PC-9 (cell line): ENCODE measurements at places on chromosomes 12 and 14.

DNA sequence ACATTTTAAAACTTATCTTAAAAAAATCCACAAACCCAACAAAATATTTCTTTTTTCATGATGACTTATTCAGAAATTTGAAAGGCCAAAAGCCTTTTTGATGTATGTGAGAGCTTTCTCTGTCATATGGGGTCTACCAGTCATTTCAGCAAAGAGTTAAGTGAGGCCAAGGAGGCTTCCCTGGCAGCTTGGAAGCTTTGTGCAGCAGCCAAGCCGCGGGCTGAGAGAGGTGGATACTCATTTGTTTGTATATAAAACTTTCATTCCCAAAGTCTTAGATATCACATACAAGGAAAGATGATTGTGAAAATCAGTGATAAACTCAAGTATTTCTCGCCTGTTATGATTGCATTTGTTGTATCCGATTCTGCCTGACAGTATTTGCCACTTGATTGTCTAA, 48.5 kb upstream of the RNU6-8 start:
- DNase-seq: no peak

DNA sequence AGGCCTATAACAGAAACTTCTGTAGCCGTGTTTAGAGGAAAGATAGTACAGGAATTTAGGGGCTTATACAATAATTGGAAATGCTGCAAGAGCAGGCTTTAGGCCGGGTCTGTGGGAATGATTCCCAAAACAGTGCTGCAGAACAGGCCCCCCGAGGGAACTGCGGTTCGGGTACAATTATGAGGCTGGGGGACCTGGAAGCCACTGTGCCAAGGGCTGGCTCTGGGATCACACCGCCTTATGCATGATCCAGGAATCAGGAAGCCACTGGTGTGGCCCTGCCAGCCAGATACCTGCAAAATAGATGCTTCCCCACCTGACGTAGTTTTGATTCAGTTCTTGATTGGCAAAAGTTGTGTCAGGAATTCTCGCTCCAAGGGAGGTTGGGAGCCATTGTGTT, 55.4 kb downstream of the CACNA1C start:
- no peak for DNase-seq

DNA sequence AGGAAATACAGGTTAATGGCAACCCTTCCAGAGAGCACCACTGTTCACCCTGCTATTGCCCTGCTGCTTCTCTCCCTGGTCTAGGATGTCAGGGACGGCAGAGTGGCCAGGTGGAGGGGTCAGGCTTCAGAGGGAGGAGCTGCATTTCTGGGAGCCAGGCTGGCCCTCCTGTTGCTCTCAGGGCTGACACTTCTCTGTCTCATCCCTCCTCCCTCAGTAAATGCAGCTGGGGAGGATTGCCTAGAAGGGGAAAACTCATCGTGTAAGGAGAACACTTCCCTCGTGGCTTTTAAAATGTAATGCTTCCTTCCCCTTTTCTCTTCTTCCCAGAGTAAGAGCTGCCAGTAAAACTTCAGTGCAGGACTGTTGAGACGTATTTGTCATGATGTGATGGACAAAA, 20.8 kb downstream of the SUSD6 start:
- DNase-seq: no peak

- peak; percentile 51 for DNase-seq
These were observed 36.3 kb upstream of the WDR89 start for GRCh38 chr14:63677891-63678379.

GRCh38 chr12:130480887-130481286, 143.2 kb downstream of the PIWIL1 start:
- no peak for DNase-seq

GRCh38 chr12:31589598-31589903, 1.4 kb downstream of the DENND5B start:
- DNase-seq: no peak
